Stomach (tissue), 19 donors: ENCODE measurements at places on chromosomes 3 and 15.

DNA sequence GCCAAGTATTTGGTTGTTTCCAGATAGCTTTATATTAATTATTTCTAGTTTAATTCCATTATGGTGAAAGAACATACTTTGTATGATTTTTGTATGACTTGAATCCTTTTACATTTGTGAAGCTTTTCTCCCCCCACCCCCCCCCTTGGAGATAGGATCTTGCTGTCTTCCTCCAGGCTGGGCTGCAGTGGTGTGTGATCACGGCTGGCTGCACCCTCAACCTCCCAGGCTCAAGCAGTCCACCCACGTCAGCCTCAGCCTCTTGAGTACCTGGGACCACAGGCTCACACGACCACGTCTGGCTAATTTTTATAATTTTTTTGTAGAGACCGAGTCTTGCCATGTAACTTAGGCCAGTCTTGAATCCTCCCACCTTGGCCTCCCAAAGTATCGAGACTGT, 29.5 kb downstream of the ARL8B start:
- H3K4me3 ChIP-seq: no peak overlapping the region
- H3K27ac ChIP-seq: no peak overlapping the region
- no peaks in the 10 kb centered on the region for H3K27me3 ChIP-seq
- DNase-seq: no peak
- H3K4me1 ChIP-seq: peaks cover 7% of the 10 kb centered on the region
- H3K36me3 ChIP-seq: no peaks in the 10 kb centered on the region

- peak overlapping the region; percentile 44 for H3K4me3 ChIP-seq
- no peaks in the 10 kb centered on the region for H3K27me3 ChIP-seq
- H3K4me1 ChIP-seq: peaks cover 21% of the 10 kb centered on the region
- H3K27ac ChIP-seq: peak overlapping the region; percentile 95
- DNase-seq: peak; percentile 88
- no peaks in the 10 kb centered on the region for H3K36me3 ChIP-seq
Observed at GRCh38 chr15:66842710-66843441, 140.8 kb downstream of the SMAD6 start.

GRCh38 chr3:153820035-153820434, 301.2 kb upstream of the ARHGEF26 start:
- H3K27me3 ChIP-seq: no peaks in the 10 kb centered on the region
- H3K36me3 ChIP-seq: no peaks in the 10 kb centered on the region
- no peak overlapping the region for H3K4me3 ChIP-seq
- H3K4me1 ChIP-seq: no peaks in the 10 kb centered on the region

GRCh38 chr15:56739964-56740640, 6.8 kb upstream of the ZNF280D start:
- H3K36me3 ChIP-seq: no peaks in the 10 kb centered on the region
- no peaks in the 10 kb centered on the region for H3K27me3 ChIP-seq
- H3K4me3 ChIP-seq: no peak overlapping the region
- no peak overlapping the region for H3K27ac ChIP-seq
- H3K4me1 ChIP-seq: peaks cover 18% of the 10 kb centered on the region
- no peak for DNase-seq
